ENCODE measurements at places on chromosomes 11 and 22. TPM values are rescaled to one million over a fixed set of nuclear protein-coding genes. Genes with fewer than 3 reads are reported as not detected.

Gene TRIM49B
- not detected for total RNA-seq

Gene DLG2
- 3.4 TPM for total RNA-seq

Gene OR8G5
- not detected for total RNA-seq

Gene TXNRD2
- 20.7 TPM for total RNA-seq

Gene HOATZ
- total RNA-seq = not detected

Gene ART5
- total RNA-seq = not detected

Gene OR2AG2
- total RNA-seq = not detected

Gene IGLL1
- total RNA-seq = not detected

GRCh38 chr22:28933321-28933720 lies 49.9 kb downstream of the ZNRF3 start:
- no peak for DNase-seq

DNA sequence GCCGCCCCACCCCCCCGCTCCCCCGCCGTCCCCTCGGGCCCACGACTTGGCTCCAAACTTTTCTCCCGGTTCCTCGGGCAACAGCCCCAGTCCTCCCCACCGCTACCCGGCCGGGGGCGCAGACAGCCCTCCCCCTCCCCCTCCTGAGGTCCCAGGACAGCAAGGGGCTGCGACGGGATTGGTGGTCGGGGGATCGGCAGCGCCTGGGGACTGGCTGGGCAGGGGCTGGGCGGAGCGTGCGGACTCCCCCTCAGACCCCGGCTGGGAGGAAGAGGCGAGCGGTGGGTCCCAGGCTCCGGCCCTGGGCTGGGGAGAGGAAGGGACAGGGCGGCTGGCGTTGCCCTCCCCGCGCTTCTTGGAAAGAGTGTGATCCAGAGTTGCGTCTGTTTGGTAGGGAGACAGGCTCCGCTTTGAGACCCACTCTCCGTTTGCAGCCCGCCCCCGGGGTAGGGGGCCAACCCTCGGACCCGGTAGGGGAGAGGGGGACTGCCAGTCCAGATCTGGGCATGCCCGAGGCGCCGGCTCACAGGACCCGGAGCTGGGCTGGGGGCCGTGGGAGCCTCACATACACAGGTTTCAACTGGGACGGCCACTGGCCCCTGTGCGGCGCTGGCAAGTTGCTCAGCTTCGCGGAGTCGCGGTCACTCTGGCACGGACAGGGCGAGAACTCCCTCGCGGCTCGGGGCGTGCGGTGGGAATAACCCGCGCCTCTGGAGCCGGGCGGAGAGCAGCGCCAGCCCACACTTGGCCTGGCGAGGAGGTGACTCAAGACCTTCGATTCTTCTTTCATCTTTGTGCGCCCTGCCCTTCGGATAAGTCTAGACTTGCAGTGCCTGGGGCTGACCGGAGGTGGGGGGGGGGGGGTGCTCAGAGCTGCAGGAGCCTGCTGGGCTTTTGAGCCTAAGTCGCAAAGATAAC lies 999 bp downstream of the TSKU start:
- no peak for DNase-seq

DNA sequence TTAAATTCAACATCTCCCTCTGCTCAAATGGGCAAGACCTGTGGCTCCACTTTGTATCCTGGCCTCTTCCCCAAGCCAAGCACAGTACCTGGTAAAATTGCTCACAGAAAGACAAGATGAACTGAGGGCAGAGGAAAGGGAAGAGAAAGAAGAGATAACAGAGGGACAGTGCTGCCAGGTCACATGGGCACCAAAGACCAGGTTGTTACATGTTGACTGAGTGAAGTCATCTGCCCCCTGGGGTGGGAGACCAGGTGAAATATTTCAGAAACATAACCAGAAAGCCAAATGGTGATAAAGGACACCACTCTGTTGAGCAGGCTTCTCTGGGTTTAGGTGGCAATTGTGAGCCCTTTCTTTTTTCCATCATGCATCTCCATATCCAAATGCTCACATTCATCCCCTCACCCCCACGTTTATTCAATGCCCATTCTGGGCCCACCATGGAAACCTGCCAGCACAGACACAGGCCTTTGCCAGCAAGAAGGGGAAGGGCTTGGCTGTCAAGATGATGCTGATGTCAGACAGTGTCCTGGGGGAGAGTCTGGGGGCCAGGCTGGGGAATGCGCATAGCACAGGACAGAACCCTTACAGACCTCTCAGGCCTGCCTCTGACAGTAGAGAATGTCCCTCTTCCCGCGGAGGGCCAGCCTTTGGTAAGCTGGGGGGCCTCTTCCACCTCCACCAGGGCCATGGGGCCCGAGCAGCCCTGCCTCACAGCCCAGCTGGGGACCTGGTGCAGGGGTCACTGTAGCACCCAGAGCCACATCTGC lies 51.6 kb downstream of the DGCR2 start:
- DNase-seq = no peak

DNA sequence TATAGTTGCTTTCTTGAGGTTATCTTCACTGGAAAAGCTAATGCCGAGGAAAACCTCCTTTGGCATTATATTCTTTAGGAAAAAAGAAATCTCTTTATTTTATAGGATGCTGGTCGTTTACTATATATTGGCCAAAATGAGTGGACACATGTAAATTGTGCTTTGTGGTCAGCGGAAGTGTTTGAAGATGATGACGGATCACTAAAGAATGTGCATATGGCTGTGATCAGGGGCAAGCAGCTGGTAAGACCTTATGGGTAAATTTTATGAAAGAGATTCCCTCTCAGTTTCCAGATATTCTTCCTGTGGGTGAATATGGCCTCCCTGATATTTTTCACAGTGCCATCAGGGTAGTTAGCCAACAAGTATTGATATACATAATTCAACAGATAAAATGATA lies 29.4 kb upstream of the TTC36 start:
- DNase-seq = no peak

DNA sequence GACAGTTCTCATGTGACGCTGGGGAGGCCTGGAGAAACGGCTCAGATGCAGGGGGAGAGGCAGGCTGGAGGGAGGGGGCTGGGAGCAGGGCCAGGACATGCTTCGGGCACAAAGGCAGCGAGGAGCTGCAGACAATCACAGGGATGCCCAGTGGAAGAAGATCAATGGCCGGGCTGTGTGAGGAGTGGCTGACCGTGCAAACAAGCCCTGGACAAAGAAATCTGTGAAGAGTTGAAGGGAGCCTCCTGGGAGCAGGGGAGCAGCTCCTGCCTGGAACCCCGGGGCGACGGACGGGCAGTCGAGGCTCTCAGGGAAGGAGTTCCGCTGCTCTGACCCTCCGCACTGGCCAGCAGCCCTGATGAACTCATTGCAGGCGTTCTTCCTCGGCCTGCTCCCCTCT lies 126.7 kb upstream of the B3GAT1 start:
- DNase-seq = peak; percentile 11

- no peak for DNase-seq
These were observed 3.8 kb downstream of the TMEM121B start for GRCh38 chr22:17117400-17117799.

DNA sequence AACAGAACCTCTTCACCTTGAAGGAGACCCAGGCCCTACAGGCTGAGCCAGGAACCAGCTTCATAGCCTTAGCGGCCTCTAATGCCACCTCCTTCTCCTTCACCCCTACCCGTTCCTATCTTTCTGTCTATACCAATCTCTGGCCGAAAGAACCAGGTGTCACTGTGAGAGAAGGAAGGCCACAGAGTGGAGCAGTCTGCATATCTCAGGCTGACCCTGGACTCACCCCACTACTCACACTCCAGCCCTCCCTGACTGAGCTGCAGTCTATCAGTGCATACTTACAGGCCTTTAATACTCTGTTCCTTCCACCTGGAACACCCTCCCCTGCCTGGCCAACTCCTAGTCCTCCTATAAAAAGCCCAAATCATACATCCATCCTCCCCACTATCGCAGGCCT lies 32.7 kb downstream of the ARAP1 start:
- no peak for DNase-seq

- no peak for DNase-seq
These were observed 65.8 kb upstream of the WNT7B start for GRCh38 chr22:46042786-46043185.

GRCh38 chr11:64868904-64869570 lies 9.4 kb downstream of the EHD1 start:
- peak; percentile 52 for DNase-seq

DNA sequence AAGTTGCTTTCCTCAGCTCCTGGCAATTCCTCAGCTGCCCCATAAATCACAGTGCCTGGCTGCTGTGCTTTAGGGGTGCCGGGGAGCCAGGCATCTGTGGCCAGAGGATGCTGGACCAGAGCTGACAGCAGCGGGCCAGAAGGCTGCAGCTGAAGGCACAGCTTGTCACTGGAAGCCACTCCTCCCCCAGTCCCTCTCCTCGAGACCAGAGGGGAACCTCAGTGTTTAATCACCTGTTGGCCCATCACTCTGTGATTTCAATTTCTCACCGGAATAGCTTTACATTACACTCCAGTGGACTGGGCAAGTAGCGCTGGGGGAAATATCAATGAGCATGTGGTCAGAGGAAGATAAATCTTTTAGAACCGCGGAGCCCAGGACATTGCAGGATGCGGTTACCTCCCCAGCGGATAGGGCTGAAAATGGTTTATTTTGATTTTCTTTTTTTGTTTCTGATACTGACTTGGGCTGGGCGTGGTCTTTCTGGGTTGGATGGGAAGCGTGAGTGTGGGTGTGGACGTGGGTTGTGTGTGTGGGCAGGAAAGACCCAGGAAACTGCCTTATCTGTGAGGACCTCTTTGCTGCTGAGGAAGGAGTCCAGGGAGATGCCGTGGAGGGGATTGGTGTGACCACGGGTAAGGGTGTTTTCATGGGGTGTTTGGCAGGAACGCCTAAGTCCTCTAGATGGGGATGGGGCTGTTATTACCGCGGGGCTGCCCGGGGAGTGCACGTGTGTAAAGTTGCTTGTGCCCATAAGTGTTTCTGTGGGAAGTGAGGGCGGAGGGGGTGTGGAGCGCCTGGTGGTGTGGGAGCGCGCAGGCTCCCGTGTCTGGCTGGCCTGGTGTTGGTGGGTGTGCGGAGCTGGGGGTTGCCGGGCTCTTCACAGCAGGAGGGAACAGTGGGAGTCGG lies 4.0 kb downstream of the DAGLA start:
- no peak for DNase-seq

DNA sequence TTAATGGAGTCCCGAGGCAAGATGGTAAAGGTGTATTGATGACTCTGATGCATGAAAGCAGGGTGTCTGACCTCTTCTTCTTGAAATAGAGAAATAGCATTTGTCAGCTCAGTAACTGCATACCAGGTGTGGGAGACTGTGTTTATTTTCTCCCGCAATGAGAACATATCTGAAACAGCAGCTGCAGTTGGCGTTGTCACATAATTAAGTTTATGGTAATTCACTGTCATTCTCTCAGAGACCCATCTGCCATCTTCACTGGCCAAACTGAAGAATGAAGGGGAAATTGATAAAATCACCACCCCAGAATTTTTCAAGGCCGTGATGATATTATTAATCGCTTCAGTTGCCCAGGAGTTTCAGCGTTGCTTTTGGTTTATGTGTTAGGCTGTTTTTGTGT lies 20.1 kb upstream of the MCHR1 start:
- no peak for DNase-seq

- no peak for DNase-seq
These were observed 741 bp downstream of the CARS1 start for GRCh38 chr11:3056296-3057068.
